Neural progenitor cell (in vitro differentiated cells): ENCODE measurements at places on chromosomes 2 and 18. TPM values are rescaled to one million over a fixed set of nuclear protein-coding genes. Genes with fewer than 3 reads are reported as not detected.

CD28 gene
- not detected in 2 replicates for total RNA-seq

KATNAL2 gene
- total RNA-seq: 28.6 and 39.9 TPM in 2 replicates

KCNIP3 gene
- 0.64 and 1.1 TPM in 2 replicates for total RNA-seq

CYB5A gene
- total RNA-seq: 28.2 and 33.7 TPM in 2 replicates

PLCD4 gene
- total RNA-seq: 0.12 and 1.1 TPM in 2 replicates

CNGA3 gene
- not detected in 2 replicates for total RNA-seq

CYP26B1 gene
- 0.21 and 1.2 TPM in 2 replicates for total RNA-seq

DNA sequence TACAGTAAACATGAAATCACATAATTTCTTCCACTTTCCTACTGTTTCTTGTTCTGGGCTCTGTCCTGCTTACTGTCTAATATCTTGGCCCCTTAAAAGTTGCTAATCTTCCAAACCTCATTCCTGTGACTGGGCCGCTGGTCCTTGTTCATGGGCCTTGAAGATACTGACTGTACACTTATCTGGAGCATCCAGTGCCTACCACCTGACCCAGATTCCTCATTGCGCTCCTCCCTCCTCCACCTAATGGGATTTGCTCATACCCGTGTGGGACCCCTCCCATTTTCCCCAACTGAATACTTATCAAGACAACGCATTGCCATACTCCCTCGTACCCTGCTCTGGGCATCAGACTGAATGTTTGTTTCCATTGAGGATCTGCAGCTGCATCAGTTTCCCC, 6.1 kb upstream of the IL37 start:
- no peaks in the 10 kb centered on the region for H3K4me1 ChIP-seq
- H3K4me3 ChIP-seq: no peak overlapping the region
- no peak for DNase-seq
- H3K36me3 ChIP-seq: no peaks in the 10 kb centered on the region
- no peak overlapping the region for H3K27ac ChIP-seq
- no peaks in the 10 kb centered on the region for H3K27me3 ChIP-seq

DNA sequence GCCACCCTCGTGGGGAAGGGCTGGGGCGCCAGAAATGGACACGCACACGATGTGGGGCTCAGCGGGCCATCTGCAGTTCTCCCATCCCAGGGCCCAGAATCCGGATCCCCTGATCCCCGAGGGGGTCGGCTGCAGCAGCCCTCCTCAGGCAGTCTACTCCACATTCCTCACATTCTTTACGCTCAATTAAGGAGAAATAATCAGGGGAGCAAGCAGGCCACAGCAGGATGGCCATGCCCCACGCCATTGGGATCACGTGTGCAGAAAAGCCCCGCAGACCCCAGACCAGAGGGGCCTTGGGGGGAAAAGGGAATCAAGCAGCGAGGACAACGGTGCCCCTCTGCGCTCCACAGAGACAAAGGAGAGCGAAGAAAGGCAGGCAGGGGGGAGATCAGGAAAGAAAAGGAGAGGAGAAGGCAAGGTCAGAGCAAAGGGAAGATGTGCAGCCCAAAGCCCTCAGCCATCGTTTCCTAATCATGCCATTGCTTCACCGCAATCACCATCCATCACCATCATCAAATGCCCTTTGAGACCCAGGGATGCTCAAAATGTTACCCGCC, 17.5 kb upstream of the PKDCC start:
- peak overlapping the region; percentile 96 for H3K27ac ChIP-seq
- no peaks in the 10 kb centered on the region for H3K27me3 ChIP-seq
- H3K4me3 ChIP-seq: peak overlapping the region; percentile 25
- H3K4me1 ChIP-seq: peaks cover 50% of the 10 kb centered on the region

DNA sequence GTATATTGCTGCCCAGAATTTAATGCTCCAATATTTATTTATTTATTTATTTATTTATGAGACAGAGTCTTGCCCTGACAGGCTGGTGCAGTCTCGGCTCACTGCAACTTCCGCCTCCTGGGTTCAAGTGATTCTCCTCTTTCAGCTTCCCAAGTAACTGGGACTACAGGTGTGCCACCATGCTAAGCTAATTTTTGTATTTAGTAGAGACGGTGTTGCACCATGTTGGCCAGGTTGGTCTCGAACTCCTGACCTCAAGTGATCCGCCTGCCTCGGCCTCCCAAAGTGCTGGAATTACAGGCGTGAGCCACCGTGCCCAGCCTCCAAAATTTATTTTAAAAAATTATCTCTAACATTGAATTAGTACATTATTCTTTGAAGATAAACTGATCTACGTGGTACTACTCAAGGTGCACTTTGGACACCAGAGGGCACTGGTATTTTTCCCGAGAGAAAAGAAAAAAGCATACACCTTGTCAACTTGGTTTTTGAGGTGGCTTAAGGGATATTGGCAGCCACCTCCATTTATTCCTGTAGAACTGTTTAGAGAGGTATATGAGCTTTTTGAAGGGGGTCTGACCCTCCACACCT, 1.4 kb upstream of the IDH1 start:
- no peak overlapping the region for H3K4me3 ChIP-seq
- H3K27me3 ChIP-seq: no peaks in the 10 kb centered on the region
- DNase-seq: peak; percentile 26
- H3K36me3 ChIP-seq: peaks cover 19% of the 10 kb centered on the region

DNA sequence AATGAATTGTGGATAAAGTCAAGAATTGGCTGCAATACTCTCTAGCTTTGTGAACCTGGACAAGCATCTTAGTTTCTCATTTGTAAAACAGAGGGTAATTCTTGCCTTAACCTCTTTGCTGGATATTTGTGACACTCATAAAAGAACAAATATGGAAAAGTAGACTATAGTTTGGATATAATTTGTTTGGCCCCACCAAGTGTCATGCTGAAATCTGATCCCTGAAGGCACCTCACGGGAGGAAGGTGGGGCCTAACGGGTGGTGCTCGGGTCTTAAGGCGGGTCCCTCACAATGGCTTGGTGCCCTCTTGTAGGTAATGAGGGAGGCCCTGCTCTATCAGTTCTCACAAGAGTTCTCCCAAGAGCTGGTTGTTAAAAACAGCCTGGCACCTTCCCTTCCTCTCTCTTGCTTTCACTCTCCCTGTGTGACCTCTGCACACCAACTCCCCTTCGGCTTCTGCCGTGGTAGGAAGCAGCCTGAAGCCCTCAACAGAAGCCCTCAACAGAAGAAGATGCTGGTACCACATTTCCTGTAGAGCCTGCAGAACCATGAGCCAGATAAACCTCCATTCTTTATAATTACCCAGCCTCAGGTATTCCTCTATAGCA, 37.4 kb downstream of the ARL4C start:
- H3K4me1 ChIP-seq: peaks cover 6% of the 10 kb centered on the region
- H3K36me3 ChIP-seq: no peaks in the 10 kb centered on the region
- no peak overlapping the region for H3K4me3 ChIP-seq
- H3K27me3 ChIP-seq: no peaks in the 10 kb centered on the region

DNA sequence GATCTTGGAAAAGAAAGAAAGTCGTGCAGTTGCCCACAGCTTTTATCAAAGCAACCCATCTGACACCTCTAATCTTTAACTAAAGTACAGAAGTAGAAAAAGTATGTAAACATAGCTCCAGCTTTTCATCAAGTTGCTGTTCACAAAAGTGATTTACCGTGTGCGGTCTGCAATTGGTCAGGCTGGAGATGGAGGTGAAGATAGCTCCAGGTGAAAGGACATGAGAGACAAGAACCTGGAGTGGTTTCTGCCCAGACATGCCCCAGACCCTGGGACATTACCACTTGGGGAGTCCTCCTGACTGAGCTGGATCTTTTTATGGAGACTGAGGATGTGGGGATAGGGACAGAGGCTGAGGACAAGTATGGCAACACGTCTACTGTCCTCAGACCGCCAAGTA, 82.7 kb downstream of the LAMA1 start:
- H3K27me3 ChIP-seq: no peaks in the 10 kb centered on the region
- DNase-seq: no peak
- no peaks in the 10 kb centered on the region for H3K4me1 ChIP-seq
- no peaks in the 10 kb centered on the region for H3K36me3 ChIP-seq

GRCh38 chr2:21415234-21415633, 291.5 kb downstream of the TDRD15 start:
- H3K36me3 ChIP-seq: no peaks in the 10 kb centered on the region
- no peaks in the 10 kb centered on the region for H3K27me3 ChIP-seq
- no peak overlapping the region for H3K4me3 ChIP-seq
- peaks cover 9% of the 10 kb centered on the region for H3K4me1 ChIP-seq

DNA sequence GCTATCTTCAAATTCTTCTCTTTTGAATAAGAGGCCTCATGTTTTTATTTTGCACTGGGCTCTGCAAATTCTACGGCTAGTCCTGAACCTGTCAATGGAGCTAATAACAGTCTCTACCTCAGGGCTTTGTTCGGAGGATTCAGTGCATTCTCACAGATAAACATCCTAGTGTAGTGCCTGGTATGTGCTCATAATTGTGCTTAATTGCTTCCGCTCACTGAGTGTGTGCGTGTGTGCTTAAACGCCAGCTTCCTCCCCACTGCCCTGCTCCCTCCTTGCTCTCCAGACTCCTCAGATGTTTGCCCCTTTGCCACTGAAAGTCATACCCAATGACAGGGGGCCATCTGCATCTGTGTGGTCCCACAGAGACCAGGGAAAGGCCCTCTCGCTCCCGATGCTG, 6.7 kb downstream of the GYPC start:
- no peak overlapping the region for H3K27ac ChIP-seq
- H3K4me1 ChIP-seq: peaks cover 13% of the 10 kb centered on the region
- no peak overlapping the region for H3K4me3 ChIP-seq
- DNase-seq: no peak
- H3K27me3 ChIP-seq: no peaks in the 10 kb centered on the region

DNA sequence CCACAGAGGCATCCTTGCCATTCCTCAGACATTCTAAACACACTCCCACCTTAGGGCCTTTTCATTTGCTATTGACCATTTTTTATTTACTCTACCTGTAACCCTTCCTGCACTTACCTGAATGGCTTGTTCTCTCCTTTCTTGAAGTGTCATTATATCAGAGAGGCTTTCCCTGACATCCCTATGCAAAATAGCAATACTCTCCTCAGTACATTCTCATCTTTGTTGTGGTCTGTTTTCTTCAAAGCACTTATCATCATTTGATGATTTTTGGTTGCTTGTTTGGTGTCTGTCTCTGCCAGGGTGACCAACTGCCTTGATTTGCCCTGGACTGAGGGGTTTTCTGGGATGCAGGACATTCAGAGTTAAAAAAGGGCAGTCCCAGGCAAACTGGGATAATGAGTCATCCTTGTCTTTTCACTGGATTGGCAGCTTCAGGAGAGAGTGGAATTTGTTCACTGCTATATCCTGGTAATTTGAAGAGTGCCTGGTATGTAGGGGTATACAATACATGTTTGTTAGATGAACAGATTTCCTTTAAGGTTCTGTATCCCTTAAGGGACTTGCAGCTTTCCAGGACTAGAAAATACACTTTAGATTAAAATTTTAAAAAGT, 102.4 kb downstream of the BABAM2 start:
- H3K36me3 ChIP-seq: no peaks in the 10 kb centered on the region
- no peak overlapping the region for H3K4me3 ChIP-seq
- peak; percentile 3 for DNase-seq
- no peaks in the 10 kb centered on the region for H3K27me3 ChIP-seq

DNA sequence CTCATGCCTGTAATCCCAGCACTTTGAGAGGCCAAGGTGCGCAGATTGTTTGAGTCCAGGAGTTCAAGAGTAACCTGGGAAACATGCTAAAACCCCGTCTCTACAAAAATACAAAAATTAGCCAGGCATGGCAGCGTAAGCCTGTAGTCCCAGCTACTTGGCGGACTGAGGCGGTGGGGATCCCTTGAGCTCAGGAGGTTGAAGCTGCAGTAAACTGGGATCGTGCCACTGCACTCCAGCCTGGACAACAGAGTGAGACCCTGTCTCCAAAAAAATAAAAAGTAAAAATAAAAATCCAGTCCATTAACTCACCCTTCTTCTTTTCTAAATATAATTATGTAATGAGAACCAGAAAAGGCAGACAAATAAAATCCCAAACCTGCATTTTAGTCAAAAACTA, 8.2 kb downstream of the BAZ2B start:
- H3K27ac ChIP-seq: no peak overlapping the region
- H3K4me1 ChIP-seq: peaks cover 41% of the 10 kb centered on the region
- H3K4me3 ChIP-seq: no peak overlapping the region
- DNase-seq: no peak
